ENCODE measurements at places on chromosomes 7 and 10. TPM values are rescaled to one million over a fixed set of nuclear protein-coding genes. Genes with fewer than 3 reads are reported as not detected.

DNA sequence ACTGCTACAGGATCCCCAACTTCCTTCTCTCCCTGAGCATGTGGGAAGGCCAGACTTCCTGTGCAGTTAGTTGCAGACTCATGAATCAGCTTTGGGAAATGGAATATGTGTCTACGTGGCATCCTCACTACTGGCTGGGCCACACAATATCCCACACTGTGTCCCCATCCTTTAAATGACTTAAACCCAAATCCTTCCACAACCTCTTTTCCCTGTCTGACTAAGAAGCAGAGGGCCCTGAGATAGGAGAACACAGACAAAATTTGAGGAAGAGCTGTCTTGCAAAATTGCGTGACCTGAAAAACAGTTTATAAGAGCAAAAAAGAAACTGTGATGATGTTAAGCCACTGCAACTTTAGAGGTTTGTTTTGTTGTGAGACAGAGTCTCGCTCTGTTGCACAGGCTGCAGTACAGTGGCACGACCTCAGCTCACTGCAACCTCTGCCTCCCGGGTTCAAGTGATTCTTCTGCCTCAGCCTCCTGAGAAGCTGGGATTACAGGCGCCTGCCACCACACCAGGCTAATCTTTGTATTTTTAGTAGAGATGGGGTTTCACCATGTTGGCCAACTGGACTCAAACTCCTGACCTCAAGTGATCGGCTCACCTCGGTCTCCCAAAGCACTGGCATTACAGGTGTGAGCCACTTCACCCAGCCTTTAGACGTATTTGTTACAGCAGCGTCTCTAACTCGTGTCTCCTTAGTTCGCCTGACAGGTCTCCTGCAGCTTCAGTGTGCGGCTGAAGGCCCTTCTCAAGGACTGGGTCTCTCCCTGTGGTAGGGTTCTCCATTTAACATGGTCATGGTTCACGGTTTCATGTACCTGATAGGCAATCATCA lies 46.9 kb upstream of the SFMBT2 start:
- no peak for DNase-seq

DNA sequence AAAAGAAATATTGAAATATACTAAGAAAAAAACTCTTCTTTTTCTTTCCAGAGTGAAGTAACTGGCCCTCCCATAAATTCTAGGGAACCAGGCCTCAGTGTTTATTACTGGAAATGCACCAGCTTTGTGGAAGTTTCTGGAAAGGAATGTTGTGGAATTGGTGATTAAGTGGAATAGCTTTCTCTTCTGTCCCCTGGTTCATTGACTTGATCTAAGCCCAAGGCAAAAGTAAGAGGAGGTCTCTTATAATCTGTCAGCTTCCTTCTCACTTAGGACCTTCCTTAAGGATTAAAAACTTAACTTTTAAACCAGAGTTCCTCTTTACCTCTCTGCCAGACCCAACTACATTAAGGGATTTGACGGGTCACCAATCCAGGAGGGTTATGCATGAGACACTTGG lies 266.2 kb downstream of the SLC25A13 start:
- no peak for DNase-seq

DNA sequence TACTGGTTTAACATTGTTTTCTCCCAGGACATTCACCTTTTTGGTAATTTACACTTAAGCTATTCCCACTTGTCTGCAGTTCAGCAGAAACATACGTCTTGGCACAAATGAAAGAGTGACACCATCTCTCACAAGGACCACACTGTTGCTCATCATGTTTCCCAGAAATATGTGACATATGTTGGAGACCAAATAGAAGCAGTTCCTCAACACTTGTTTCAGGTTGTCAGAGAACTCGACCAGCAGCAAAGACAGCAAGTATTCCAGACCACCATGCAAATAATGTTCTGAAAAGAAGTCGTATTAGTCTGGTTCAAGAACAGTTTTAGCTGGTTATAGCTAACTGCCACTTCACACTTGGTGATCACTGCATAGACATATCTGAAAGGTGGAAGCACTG lies 81.3 kb upstream of the KLF6 start:
- DNase-seq, result no peak

- no peak for DNase-seq
These were observed 376.4 kb downstream of the TCERG1L start for GRCh38 chr10:130935128-130935439.

DNA sequence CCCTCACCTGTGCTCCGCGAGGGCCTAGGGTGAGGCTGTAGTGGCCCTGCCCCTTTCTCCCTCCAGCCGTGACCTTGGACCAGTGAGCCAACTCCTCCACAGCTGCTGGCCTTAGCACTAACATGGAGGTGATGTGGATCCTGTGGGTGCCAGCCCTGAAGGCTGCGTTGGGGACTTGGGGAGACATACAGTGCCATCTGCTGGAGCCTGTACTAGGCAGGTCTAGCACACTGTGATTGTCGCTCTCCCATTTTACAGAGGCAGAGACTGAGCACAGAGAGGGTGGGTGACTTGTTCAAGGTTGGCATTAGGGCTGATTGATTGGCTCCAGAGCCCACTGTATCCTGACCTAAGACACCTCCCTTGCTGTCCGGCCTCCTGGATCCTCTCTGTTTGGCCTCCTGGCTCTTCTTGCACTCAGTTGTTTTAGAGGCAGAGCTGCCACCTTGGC lies 37.6 kb downstream of the PRF1 start:
- DNase-seq, result peak; percentile 48

- DNase-seq, result no peak
These were observed 638.2 kb upstream of the IGFBP3 start for GRCh38 chr7:46559194-46559832.

DNA sequence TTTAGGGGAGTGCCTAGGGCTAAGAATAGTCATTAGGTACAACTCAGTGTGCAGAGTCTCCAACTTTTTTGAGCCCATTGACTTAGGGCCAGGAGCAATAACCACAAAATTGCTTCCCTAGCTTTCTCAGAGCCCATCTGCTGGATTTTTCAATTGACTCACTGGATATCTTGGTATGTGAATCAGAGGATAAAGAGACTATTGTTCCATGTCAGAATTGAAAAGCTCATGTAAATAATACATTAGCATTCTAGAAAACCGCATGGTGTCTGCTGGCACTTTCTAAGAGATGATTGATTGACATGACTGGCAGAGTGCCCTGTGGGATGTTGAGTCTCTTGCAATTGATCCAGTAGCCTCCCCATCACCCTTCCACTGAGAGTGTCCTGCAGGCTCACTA lies 246.2 kb downstream of the CCDC7 start:
- DNase-seq, result no peak

DNA sequence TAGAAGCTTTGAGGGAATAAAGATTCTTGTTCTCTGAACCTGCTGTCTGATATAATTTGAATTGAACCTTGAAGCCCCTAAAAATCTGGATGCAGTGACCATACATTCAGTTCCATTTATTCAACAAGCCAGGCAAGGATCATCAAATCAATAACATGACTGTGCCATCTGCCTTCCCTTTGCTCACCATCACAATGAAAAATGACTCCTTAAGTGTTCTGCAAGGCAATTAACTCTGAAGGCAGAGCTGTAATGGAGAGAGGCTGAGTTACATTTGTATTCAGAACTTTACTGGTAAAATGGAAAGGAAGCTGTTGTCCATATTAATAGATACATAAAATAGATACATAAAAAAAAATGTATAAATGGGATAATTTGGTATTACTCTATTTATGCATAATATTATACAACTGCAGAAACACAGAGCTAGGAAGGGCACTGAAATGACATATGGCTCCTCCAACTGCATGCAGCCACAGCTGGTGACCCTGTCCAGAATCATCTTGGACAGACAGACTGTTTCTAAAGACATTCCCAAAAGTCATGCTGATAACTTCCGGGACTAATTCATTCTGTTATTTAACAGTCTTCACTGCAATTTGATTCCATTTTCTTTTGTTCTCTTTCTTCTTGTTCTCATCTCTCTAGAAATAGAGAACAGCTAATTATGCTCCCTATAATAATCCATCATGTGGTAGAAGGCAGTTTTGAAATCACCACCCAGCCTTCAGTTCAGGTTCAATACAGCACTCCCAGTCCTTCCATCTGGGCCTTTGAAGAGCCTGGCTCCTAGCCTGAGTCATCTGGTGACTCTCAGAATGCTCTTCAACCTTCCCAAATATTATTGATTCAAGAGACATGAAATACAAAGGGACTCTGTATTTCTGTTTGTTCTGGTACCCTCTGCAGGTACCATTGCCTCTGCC lies 412.6 kb downstream of the GFRA1 start:
- no peak for DNase-seq

GRCh38 chr10:13695588-13695987 lies 108.8 kb downstream of the PRPF18 start:
- DNase-seq, result no peak

GRCh38 chr7:35805876-35806275 lies 5.0 kb downstream of the SEPTIN7 start:
- DNase-seq, result no peak

DNA sequence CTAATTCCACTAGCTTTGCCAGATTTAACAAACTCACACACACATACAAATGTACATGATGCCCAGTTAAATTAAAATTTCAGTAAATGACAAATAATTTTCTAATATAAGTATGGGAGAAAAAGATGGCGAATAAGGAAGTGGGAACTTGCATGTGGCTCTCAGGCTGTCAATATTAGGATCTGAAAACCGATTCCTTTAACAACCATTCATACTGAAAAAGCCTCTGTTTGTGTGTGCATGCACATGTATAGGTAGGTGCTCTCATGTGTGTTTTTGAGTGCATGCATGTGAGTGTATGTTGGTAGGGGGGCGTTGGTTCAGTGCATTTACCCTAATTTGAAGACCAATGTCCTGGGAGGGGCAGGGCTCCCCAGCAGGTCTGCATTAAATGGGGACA lies 125.3 kb downstream of the HTR7 start:
- no peak for DNase-seq

DNA sequence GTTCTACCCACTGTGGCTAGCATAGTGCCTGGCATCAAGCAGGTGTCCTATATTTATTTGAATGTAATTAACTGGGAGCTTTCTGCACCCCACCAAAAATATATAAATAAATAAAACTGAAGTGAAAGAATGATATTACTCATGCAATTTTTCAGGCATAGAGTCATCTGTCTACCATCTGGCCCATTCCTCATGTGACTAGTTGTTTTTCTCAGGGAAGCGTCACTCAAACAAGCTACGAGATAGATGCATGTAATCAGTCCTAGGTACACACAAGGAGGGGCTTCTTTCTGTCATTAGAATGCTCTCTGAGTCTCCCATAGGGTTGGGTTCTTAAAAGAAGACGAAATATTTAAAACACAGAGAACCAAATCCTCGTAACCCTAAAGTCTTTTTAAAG lies 255.5 kb upstream of the KMT2E start:
- DNase-seq, result no peak

DNA sequence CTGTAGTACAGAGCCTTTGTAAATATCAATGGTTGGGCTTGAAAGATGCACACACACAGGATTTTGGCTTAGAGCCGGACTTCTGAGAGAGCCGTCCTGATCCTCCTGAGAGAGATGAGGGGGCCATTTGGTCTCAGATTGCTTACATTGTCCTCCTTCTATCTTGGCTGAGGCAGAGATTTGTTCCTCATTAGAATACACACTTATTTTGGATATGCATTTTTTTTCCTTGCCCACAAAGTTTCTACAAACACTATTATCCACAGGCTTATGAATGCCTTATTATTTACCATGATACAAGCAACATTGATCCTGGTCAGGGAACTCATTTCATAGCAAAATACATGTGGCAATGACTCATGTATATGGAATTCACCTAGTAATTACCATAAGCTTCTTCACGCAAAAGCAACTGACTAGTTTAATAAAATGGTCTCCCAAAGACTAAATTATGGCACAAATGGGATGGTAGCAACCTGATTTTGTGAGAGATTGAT lies 175.3 kb downstream of the MDFIC start:
- no peak for DNase-seq

DNA sequence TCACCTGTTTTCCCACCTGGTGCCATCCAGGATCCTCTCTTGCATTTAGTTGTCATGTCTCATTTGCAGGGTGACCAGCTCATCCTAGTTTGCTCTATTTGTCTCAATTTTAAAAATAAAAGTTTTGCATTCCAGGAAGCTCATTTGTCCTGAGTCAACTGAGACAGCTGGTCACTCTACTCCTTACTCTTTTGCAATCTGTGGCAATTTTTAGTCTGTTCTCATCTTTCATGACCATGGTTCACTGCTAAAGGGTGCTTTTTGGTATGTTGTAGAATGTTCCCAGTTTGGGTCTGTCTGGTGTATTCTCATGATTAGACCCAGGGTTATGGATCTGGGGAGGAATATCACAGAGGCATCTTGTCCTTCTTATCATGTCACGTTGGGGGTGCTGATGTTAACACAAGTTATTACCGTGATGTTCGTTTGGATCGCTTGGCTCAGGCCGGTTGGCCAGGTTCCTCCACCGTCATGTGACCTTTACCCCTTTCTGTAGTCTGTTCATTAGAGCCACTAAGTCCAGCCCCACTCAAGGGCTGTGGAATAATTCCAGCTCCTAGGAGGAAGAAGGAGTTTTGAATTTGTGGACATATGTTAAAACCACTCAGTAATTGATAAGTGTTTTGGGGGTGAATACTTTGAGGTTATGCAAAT lies 103.3 kb upstream of the IGFBP3 start:
- no peak for DNase-seq

DNA sequence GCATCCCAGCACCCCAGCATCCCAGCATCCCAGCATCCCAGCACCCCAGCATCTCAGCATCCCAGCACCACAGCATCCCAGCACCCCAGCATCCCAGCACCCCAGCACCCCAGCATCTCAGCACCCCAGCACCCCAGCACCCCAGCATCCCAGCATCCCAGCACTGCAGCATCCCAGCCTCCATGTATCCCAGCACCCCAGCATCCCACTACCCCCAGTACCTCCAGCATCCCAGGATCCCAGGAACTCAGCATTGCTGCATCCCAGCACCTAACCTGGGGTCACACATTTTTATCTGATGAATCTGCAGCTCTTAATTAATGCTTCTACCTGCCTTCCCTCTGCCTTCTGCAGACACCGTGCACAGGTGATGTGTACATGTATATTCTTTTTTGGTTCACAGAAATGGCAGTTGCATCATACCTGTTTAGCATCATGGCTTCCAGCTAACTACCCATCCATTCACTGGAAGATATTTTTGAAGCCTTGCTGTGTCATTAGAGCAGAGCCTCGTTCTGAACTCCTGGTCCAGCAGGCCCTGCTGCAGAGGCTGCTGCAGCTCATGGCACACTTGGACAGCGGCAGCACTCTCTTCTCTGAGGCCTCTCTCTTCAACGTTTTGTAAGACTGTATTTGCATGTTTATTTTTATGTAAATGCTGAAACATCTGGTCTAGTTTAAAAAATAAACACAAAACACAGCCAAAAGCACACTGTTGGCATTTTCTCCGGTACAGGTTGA lies 4.6 kb upstream of the CFAP46 start:
- no peak for DNase-seq

The CADPS2 gene
- 11.0 TPM for total RNA-seq

The GNGT1 gene
- not detected for total RNA-seq

The THSD7A gene
- 30.9 TPM for total RNA-seq

The PRSS37 gene
- not detected for total RNA-seq

The RBP3 gene
- not detected for total RNA-seq

The MICALL2 gene
- total RNA-seq, result 127 TPM

The VIPR2 gene
- 2.0 TPM for total RNA-seq

The ANLN gene
- total RNA-seq, result 2.4 TPM

The SHH gene
- total RNA-seq, result 16.7 TPM

The STEAP2 gene
- total RNA-seq, result 65.2 TPM

The AP1S1 gene
- total RNA-seq, result 22.1 TPM

Measured in sciatic nerve (tissue), 2 donors.